ENCODE measurements at places on chromosomes 5 and 9. TPM values are rescaled to one million over a fixed set of nuclear protein-coding genes. Genes with fewer than 3 reads are reported as not detected.

- DNase-seq = no peak
Measured at GRCh38 chr5:141518618-141519015, 29.7 kb downstream of the PCDHGC5 start.

Gene CDH6
- 9.4 TPM for total RNA-seq

DNA sequence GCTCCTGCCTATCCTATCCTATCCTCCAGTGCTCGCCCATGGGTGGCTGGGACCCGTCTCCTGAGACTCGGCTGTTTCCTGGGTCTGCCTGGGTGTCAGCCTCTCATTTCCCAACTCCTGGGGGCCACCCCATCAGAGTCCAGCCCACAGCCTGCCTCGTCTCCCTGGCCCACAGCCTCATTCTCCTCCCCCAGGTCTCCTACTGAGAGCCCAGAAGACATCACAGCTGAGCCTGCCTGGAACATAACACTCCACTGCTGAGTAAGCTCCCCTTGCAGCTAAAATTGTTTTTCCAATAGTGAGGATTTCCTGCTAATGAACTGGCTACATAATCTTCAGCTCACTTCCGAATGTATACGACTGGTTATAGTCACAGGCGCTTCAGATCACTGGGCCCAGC lies 95.3 kb downstream of the TTLL11 start:
- DNase-seq = no peak

Gene CCDC183
- total RNA-seq = not detected

- no peak for DNase-seq
Measured at GRCh38 chr5:147685993-147686392, 96.5 kb downstream of the JAKMIP2 start.

GRCh38 chr9:71819115-71819739 lies 50.9 kb upstream of the CEMIP2 start:
- no peak for DNase-seq

DNA sequence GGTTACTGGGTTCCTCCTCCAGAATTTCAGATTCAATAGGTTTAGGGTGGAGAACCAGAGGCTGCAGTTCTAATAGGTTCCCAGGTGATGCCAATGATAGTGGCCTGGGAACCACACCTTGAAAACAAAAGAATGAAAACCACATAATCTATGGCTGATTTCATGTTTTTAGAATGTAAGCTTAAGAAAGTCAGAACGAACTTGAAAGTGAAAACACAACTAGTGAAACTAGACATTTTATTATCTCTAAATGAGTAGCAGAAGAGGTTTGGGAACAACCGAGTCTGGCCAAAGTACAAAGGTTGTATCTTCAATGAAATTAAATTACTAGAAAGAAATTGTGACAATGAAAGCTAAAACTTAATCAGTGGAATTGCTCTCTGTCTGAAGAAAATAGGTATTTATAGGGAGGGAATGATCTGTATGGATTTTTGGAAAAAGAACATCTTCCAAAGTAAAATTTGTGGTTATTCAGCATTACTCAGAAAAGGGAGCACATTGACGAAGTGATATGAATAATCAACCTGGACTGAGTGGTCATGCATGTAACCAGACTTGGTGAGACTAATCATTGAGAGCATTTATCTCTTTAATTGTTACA lies 24.9 kb upstream of the CEP120 start:
- no peak for DNase-seq

Gene ITK
- not detected for total RNA-seq

- peak; percentile 90 for DNase-seq
Measured at GRCh38 chr5:38265546-38266179, 7.3 kb downstream of the EGFLAM start.

DNA sequence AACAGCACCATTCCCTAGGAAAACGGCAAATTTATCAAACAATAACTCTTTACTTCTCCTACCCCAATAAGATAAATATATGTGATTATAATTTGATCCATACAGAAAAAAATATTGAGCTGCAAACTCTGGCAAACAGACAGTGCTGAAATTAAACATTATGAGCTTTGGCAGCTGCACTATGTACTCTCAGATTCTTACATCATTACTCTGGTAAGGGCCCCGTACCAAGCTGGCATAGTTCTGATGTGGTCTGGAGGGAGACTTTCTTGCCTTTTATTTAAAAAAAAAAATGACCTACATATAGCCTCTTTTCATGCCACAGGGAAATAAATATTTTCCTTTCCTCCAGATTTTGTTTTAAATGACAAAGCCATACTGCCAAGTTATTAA lies 95.0 kb downstream of the NR6A1 start:
- DNase-seq = no peak

Gene GALNT10
- total RNA-seq = 62.2 TPM

Gene NEUROG1
- total RNA-seq = not detected

- DNase-seq = peak; percentile 27
Measured at GRCh38 chr5:59097116-59097515, 514.2 kb downstream of the RAB3C start.

Gene ENHO
- total RNA-seq = under 0.01 TPM

DNA sequence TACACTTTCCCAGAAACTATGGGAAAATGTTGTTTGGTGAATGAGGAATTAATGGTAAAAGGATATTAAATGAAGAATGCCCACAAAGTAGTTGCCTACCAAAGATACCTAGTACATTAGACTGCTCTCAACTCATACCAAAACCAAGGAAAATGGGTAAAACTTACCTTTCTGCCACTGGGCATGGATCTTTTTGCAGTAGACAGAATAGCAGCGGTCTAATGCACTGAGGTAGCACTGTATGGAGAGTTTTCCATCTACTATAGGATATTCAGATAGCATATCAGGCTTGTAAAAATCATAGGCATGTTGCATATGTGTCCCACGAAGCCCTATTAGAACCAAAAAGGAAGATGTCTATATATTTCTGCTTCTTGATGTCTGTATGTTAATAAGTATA lies 16.4 kb downstream of the HMGCS1 start:
- no peak for DNase-seq

DNA sequence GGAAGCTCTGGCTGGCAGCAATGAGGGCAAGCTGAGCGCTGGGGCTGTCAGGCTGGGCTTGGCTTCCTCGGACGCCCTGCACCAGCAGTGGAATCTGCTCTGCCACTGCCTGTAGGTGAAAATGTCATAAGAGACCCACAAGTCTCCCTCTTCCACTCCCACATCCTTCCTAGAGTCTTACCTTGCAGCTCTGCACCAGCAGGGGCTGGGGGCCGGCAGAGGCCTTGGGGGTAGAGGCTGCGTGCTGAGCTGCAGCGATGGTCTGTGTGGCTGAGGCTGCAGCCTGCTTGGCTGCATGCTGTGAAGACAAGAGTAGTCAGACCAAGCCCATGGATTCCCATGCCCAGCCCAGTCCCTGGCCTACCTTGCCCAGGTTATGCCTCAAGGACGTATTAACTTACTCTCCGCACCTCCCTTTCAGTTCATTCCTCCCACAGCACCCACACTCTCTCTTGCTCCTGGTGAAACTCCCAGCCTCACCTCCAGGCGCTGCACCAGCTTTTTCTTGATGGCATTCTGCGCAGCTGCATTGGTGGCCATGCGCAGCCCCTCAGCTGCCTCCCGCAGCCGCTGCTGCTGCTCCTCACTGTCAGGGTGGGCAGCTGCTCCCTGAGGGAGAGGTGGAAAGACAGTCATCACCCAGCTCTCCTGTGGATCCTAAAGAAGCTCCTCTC lies 17.3 kb downstream of the TLN1 start:
- peak; percentile 10 for DNase-seq

Gene TAF1L
- not detected for total RNA-seq

Gene SH3TC2
- total RNA-seq = 0.72 TPM

All from osteoblast (primary cell).